ENCODE measurements at places on chromosomes 3 and 15.

DNA sequence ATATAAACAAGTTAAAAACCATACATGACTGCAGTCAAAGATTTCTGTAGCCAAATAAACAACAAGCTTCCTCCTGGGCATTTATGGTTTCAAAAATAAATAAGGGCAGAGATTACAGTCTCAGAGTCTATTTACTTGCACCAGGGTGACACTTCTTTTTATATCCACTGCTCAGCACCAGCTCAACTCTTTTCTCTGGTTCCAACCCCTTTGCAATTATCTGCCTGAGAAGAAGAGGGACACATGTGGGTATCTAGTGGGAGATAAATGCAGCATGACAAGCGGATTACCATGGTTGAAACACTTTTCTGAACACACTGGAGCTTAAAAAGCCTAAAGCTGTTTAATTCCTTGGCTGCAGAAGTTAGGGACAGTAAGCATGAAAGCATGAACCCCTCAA lies 311.5 kb downstream of the CNTN3 start:
- DNase-seq: no peak

DNA sequence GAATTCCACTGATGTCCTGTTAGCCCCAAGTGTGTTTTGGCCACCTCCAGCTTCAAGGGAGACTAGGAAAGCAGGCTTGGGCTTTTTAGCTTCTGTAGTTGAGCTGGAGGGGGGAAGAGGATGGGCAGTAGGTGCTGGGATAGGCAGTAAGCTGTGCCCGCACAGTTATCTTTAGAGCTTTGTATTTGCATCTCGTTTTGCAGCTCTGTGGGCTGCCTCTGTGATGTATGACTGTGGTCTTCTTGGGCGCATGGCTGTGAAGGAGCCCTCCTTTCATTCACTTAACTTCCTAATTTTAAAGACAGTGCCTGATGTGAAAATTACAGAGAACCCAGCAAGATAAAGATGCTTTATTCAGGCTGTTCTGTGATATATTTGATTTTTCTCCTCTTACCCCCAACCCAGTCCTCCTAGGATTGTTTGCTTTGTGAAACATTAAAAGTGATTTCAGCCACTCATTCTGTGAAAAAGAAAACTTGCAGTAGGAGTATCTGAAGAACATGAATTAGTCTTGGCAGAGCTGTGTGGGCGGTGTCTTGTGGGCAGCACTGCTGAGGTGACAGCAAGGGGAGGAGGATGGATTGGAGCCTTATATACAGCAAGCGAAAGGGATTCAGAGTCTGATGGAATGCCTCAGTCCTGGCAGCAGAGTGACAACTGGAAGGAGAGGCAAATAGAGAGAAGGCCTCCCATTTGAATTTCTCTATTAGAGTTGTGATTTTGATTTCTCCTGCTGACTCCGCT lies 74.3 kb downstream of the LARS2 start:
- peak; percentile 60 for DNase-seq

DNA sequence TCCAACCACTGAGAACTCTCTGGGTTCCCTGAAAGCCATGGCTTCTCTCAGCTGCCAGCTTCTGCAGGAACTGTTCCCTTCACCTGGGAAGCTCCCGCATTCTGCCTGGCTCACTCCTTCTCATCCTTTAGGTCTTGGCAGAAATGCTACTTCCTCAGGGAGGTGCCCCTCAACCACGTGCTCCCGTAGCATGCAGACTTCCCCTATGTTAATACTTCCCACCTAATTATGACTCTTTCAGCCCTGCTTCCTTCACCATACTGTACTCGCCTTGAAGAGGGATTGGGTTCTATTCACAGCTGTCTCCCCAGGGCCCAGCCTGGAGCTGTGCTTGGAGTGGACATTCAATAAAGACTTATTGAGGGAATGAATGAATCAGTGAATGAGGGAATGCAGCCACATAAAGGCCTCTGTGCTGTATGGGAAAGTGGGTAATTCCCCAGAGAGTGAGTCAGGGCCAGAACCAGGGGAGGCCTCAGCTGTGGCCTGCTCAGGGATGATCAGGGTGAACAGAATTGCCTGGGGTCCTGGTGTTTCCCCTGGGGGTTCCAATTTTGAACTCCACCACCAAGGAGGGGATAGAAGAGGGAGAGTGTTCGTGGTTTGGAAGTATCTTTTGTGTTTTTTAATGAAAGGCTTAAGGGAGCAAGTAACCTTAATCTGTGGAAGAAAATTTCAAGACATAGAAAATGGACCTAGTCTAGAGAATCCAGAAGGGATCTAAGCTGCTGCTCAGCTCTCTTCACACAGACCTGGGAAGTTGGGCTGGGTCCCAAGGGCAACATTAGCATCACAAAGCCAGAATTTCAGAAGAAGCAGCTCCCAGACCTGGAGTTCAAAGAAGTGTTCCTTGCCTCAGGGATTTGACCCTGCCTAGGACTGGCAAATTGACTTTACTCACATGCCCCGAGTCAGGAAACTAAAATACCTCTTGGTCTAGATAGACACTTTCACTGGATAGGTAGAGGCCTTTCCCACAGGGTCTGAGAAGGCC lies 14.6 kb upstream of the FAM107A start:
- no peak for DNase-seq

DNA sequence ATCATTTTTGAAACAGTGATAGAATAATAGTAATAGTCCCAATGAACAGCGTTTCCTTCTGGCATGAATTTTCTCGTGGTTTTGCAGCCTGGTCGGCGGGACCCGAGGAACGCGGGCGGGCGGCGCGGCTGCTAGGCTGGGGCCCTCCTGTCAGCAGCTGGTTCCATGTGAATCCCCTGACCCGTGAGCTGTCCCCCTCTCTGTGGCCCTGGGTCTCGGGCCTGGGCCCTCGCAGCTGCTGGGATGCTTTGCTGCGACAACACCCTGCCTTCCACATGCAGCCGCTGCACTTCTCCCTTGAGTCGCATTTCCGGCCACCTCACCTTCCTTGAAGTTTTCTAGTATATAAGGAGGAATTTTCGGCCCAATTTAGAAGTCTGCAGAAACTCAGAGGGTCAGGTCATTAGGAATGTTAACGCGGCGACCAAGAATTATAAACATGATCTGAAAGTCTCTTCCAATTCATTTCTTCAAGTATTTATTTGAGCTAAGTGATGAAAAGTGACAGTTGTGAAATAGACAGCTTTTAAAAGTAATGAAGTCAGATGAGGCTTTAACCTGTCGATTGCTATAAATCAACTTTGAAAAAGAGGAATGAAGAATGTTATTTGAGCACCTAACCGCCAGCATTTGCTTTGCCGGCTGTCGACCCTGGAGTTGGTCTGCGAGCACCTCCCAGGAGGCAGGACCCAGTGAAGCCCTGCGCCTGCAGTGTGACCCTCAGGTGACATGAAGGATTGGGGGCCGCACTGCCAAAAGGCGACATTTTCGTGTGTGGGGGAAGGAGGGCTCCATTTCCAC lies 27.7 kb downstream of the NR2F2 start:
- DNase-seq: no peak

DNA sequence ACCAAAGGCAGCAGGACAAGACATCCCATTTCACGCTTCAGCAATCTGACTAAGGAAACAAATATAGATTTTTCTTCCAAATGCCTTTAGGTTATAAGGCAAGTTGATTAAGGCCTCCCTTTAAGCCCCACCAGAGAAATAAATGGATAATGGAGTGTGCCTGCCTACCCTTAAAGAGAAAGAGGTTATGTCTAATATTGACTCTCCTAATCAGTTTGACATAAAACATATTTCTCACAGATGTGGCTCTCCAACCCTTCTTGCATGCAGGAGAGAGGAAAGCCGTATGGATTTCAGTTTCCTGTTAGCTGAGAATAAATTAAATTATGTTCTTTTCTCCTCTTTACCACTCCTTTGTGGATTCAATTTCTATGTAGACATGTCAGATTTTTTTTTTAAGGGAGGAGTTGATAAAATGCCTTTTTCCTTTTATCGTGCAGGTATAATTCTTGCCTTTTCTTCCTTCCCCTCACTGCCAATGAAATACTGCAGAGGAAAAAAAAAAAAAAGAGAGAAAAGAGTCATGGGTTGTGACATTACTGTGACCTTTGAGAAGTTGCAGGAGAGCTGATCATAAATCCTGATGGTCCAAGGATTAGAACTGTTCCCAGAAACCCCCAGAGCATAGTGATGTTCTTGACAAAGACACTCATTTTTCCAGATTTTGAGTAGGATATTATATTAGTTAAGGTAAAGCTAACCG lies 355.3 kb upstream of the SLCO3A1 start:
- DNase-seq: no peak

GRCh38 chr15:70795311-70795665 lies 31.9 kb upstream of the UACA start:
- no peak for DNase-seq

DNA sequence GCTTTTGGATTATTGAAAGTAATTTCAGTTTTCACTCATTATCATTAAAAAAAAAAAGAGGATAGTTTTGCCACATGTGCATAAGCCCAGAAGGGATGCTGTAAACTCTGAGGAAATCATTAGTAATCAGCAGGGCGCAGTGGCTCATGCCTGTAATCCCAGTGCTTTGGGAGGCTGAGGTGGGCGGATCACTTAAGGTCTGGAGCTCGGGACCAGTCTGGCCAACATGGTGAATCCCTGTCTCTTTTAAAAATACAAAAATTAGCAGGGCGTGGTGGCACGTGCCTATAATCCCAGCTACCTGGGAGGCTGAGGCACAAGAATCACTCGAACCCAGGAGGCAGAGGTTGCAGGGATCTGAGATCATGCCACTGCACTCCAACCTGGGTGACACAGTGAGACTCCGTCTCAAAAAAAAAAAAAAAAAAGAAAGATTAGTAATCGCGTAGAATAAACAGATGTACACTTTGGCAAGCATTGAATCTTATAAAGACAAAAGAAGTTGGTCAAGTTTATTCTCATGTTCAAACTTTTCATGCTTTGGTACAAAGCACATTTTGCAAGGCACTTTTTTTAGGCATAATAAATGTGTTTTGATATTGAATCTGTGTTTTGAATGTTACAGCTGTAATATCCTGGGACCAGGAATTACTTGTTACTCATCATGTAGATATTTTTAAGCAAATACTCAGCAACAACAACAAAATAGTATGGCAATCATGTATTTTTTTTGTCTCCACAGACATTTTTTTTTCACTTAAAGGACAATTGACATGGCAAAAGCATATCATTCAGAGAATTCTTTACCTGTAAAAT lies 93.2 kb upstream of the AGTR1 start:
- DNase-seq: no peak

DNA sequence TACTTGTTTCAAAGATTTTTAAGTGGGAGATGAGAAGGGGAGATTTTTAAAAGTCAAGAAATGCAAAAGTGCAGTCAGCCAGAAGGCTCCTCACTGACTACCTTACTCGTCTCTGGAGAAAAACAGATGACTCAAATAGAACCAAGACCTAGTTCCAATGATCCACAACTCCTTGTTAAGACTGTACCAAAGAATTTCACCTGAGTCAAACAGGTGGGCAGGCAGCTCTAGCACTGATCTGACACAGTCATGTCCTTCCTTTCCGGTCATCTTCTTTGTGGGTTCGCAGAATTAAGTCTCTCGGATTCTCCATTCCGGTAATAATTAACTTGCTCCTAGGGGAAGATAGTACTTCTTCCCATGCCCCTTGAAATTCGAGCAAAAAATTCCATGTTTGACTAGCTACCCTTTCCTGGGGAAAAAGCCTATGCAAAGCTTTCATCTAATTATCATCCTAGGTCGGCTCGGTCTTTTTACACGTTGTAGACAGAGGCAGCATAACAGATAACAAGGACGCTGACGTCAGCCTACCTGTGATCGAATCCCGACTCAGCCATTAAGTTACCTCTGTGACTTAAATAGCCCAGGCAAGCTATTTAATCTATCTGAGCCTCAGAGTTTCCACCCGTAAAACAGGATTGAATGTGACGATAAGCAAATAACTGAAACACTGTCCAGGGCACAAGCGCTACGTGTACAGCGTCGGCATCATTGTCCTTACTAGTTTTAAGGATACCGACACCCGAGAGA lies 758 bp downstream of the SELENOK start:
- DNase-seq: peak; percentile 33

- DNase-seq: no peak
Observed at GRCh38 chr3:4797201-4797705, 182.0 kb upstream of the BHLHE40 start.

- DNase-seq: no peak
Observed at GRCh38 chr3:104474011-104474410, 892.7 kb upstream of the ALCAM start.

DNA sequence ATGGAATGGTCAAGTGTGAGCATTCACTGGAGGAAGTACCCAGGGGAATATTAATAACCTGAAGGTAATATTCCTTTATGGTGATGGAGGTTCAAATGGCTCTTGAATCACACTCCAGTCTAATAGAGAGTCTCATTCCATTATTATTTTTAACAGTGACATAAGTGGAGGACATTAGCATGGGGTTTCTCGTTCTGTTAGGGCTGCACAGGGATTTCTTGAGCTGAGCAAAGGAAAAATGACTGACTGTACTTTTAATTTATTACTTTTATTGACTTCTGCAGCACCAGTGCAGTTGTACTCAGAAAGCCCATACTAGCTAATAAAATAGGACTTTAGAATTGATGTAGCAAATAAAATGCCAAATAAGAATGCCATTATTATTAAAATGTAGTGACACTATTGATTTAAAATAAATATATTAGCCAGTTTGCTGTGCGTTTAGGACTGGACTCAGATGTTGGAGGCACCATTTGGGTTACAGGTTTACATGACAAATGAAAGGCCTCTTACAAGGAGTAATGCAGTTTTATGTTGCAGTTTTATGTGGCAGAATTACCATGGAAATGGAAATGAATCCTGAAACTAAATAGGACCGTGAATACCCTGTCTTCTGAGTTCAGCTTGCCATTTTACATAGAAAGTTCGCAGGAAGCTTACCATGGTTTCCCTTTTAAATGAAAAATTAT lies 705.1 kb upstream of the GRM7 start:
- no peak for DNase-seq

- DNase-seq: no peak
Observed at GRCh38 chr15:93179072-93179471, 90.1 kb upstream of the RGMA start.

DNA sequence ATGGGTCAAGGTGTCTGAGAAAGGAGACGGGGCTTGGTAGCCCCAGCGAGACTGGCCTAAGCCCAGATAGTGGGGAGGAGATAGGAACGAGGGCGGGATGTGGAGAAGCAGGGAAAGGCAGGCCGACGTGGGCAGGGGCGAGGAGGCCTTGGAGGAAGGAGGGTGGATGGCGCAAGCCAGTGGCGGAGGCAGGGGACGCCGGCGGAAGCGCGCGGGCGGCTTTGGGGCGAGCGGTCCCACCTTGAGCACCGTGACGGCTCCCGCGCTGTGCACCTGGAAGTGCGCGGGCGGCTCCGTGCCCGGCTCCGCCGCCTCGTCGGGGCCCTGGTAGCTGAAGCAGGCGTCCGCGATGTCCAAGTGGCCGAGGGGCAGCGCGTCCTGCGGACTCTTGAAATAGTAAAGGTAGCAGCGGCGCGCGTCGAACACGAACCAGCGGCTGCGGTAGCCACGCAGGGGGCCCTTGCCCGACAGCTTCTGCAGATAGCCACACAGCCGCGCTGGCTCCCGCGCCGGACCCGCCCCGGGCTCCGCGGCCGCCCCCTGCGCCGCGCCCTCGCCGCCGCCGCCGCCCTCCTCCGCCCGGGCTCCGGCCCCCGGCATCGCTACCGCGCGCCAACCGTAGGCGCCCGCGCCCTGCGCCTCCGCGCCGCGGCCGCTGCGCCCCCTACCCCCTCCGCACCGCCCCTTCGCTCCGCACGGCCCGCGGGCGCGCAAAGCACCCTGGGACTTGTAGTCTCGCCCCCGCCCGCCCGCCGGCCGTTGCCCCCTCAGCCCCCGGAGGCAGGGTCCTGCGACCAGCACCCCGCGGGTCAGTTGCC lies at the start of gene TBC1D2B:
Gene TBC1D2B (minus strand): TSS at position 659 of the 818 bp plus-strand sequence. CDS start 59 bp downstream, at position 600.
- DNase-seq: peak; percentile 80
